Fibroblast of the aortic adventitia (primary cell): ENCODE measurements at places on chromosomes 5 and 9.

GRCh38 chr5:124919076-124919475 lies 172.6 kb upstream of the ZNF608 start:
- DNase-seq = no peak

DNA sequence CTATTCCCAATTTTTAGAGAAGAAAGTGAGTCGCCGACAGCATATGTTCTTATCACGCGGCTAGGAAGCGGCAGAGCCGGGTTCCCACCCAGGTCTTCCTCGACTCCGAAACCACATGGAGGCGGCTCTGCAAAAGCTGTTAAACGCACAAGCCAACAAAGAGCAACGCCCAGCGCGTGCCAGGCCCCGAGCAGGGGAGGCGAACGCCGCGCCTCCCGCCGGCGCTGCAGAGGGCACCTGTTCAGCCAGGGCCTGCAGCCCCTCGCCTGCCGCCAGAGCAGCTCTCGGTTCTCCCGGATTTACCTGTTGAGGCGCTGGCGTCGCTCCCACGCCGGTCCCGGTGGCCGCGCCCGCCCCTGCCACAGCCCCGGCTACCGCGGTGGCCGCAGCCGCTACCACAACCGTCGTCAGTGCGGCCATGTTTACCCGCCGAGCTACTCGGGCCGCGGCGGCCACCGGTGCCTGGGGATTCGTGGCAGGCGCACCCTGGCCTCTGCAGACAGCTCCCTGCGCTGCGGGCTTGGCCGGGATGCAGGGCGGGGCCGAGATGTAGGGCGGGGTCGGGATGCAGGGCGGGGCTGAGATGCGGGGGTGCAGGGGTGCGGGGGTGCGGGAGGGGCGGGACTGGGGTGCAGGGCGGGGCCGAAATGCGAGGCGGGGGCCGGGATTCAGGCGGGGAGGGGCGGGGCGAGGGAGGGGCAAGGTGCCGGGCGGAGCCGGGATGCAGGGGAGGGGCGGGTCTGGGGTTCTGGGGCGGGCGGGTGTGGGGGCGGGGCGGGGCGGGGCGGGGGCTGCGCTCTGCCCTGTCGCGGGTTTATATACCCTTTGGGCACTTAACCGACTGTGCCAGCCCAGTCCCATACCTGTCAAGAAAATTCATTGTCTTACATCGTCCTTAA lies at the start of gene CCDC112:
Gene CCDC112 (minus strand): TSS at position 531 of the 899 bp plus-strand sequence. CDS start 111 bp downstream, at position 420.
- DNase-seq = peak; percentile 66

DNA sequence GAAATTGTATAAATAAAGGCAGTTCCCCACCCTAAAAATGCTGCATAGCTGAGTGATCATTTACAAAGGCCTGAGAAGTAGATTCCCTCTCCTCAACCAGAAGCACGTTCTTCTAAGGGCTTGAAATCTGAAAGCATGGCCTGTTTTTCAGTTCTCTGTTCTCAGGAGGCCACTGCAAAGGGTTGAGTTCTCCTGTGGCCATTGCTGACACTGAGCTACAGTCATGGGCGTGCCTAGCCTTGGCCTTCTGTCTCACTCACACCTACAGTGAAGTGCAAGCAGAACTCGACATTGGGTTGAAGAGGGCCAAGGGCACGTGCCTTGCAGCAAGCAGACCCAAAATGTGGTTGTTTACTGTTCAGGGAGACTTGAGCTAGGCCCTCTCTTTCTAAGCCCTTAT lies 276.6 kb upstream of the VLDLR start:
- DNase-seq = no peak

- no peak for DNase-seq
These were observed 45.9 kb downstream of the PSD2 start for GRCh38 chr5:139841549-139841948.

- DNase-seq = peak; percentile 37
These were observed 124.0 kb upstream of the PJA2 start for GRCh38 chr5:109533751-109534272.

DNA sequence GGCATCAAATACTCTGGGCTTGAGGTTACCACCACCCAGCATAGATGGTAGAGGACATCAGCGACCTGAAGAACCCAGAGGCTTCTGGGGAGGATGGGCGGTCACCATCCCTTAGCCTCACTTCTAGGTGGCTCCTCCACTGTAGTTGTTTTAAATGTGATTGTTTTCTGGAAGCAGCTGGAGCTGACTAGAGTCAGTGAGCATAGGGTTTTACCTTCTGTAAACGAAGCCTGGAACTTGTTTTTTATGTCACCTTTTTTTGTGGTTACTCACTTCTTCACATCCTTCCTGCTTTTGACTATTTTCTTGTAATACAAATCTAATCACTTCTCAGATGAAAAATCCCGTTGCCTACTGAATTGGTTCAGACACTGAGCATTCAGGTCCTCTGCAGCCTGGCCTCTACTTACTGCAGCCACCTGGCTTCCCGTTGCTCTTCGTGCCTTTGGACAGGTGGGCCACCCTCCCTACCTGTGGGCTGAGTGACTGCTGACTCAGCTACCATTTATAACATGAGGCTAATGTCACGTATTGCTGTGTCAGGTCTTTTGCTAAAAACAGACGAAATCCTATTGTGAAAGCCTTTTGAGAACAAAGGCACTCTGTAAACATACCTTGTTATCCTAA lies 167.8 kb downstream of the MAN2A1 start:
- no peak for DNase-seq

- no peak for DNase-seq
These were observed 28.2 kb downstream of the SNX18 start for GRCh38 chr5:54545796-54546195.

DNA sequence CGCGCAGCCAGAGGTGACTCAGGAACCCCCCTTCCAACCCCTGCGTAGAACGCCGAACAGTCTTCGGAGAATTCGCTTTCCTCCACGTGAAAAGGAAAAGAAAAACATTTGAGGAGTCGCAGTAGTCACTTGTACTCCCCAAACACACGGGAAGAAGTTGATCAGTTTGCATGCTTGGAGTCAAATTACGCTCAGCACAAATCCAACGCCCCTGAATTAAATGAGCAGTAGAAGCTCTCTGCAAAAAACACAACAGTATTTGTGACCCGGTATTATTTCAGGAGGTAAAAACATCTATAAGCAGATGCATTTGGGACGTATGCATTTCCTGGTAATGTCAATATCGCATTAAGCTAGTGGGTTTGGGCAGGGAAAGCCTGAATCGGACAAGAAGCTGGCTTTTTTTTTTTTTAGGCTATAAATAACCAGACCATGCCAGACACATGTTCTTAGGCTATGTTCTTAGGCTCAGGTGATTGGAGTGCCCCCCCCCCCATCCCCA lies 854 bp upstream of the ARL15 start:
- peak; percentile 32 for DNase-seq

- DNase-seq = no peak
These were observed 6.1 kb downstream of the RUSC2 start for GRCh38 chr9:35495984-35496383.
